Islet precursor cell (in vitro differentiated cells): ENCODE measurements at places on chromosomes 12 and 14.

- DNase-seq = no peak
These were observed 53.5 kb upstream of the RAP1B start for GRCh38 chr12:68557011-68557730.

- no peak for DNase-seq
These were observed 60.0 kb downstream of the NCOR2 start for GRCh38 chr12:124507188-124508109.

DNA sequence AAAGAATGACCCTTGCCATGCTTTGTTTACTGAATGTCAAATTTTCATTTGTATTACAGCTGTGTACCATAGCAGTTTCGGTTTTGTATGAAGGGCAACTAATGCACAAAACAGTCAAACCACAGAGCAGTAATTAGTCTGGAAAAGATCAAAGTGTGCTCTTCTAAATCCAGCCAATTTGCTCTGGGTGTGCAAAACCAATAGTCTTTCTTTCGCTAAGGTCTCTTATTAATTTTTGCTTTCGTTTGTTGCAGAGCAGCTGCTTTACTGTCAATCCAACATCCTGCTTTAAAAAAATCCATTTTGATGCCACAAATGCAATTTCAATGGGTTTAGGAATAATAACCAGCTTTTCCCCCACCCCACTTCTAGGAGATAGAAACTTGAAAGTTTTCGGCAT lies 114.2 kb downstream of the BRMS1L start:
- no peak for DNase-seq

DNA sequence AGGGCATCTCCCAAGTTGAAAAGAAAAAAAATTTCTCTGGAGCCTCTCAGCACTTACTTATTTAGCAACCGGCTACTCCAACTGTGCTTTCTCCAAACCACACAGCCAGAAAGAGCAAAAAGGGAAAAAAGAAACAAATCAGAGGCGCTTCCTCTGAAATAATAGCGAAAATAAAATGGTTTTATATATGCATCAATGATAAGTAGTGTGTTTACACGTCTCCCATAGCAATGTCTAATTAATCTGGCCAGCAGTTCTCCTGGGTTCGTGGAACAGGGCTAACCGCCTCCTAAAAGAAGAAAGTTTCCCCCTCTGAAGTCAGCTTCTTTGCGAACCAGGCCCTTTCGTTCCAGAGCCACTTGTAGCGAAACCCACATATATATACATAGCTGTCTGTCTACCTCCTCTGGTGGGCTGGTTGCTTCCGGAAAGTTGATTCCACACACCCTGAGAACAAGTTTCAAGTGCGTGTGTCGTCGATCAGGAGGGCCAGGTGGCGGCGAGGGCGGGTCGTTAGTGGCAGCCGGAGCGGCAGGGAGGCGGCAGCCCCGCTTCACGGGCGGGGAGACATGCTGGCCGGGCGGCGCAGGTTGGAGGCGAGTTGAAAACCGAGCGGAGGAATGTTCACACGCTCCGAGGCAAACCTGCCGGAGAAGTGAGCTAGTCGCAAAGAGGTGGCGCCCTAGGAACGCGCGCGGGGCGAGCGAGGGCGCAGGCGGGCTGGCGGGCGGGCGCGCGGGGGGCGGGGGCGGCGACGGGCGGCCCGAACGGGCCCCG lies 2.7 kb downstream of the PTHLH start:
- DNase-seq = peak; percentile 97

GRCh38 chr12:19234981-19235871 lies 105.7 kb downstream of the PLEKHA5 start:
- no peak for DNase-seq

DNA sequence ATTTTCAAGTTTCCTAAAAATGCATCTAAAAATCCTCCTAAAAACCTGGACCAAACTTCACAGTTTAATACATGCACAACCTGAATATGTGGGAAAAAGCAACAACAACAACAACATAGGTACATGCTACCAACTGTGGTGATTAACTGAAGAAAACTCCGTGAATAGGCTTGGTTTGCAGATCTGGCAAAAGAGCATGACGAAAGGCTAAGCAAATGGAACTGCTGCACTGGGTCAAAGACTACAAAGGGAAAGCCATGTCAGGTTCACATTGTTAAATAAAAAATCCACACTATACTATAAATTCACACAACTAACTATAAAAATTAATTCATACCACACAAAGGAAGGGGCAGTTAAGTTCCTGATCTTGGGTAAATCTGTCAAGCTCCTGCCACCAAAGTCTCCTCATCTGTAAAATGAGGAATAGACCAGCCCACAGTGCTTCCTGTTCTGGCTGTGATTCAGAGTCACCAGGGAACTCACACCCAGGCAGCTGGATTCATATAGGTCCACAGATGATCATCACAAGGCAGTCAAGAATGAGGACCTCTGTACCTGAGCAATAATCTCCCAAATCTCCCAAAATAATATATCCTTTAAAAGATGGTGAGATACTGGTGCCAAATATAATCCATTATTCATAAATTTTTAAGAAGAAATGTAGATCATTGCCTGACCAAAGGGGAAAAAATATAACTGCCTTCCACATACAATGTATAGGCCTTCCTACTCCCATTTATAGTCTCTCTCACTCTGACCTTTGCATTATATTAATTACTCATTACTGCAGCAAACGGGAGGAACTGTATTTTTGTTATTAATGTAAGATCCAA lies 7.0 kb downstream of the CORO1C start:
- DNase-seq = no peak
